ENCODE measurements at places on chromosomes 11 and 22. TPM values are rescaled to one million over a fixed set of nuclear protein-coding genes. Genes with fewer than 3 reads are reported as not detected.

Gene NTM
- not detected for total RNA-seq

Gene MUC6
- total RNA-seq: not detected

Gene TRIOBP
- 25.4 TPM for total RNA-seq

Gene OR4P4
- total RNA-seq: not detected

Gene SMC1B
- 3.2 TPM for total RNA-seq

Gene UQCR10
- 62.4 TPM for total RNA-seq

Gene CHRNA10
- 2.8 TPM for total RNA-seq

Gene ZC3H7B
- 52.4 TPM for total RNA-seq

Gene KRTAP5-9
- total RNA-seq: 0.21 TPM

Gene SMTNL1
- not detected for total RNA-seq

Gene PIH1D2
- 0.39 TPM for total RNA-seq

Gene TBX10
- not detected for total RNA-seq

Gene MMP13
- total RNA-seq: not detected

Gene C22orf42
- not detected for total RNA-seq

Gene KCNK4
- 0.35 TPM for total RNA-seq

Gene APOA4
- total RNA-seq: not detected

Gene CDC42EP1
- total RNA-seq: 4.6 TPM

Gene ZNF214
- not detected for total RNA-seq

All from activated T-cell treated with anti-CD3 and anti-CD28 coated beads, Interleukin-2, amount 50 U/mL, for 72 hours (primary cell).